ENCODE measurements at places on chromosomes 3 and 15.

DNA sequence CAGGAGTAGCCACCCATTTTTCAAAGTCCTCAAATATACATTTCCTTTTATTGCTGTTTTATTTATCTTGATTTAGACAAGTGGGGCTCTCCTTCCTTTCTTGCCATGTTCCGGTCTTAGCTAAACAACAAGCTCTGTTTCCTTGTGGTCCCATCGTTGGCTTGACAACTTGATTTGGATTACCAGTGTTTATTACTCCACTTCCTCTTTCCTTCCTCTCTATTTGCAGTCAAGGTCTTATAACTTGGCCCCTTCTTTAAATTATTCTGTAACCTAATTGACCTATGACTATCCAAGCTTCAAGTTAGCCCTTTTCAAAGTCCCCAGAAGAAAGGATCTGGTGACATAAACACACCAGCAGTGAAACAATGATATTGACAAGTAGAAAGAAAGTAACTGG lies 130.6 kb upstream of the STT3B start:
- no peak for DNase-seq

DNA sequence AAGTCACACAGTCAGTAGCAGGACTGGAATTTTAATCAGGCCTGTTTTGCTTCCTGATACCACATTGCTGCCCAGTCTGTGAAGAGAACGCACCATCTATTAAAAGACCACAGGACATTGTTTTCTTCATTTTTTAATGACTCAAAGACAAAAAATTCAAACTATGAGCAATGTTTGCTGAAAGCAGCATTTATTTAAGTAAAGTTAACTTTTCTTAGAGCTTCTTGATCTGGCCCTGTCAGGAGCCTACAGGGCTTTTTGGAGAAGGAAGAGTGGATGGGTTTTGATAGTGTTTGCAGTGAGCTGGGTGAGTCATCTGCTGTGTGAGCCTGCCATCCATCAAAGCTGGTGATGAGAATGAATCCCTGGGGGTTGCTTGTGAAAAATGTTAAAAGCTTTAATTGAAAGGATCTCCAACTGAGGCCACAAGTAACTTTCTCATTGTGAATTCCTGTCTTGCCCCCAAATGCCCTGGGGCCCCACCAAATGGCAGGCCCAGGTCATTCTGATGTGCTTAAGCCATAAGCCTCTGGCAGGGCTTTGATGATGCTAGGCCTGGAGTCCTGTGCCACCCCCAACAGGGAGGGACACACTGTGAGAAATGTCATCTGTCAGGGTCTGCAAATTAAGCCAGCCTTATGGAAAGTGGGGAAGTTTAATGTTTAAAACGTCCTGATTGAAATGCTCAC lies 136.2 kb upstream of the PFN2 start:
- no peak for DNase-seq

DNA sequence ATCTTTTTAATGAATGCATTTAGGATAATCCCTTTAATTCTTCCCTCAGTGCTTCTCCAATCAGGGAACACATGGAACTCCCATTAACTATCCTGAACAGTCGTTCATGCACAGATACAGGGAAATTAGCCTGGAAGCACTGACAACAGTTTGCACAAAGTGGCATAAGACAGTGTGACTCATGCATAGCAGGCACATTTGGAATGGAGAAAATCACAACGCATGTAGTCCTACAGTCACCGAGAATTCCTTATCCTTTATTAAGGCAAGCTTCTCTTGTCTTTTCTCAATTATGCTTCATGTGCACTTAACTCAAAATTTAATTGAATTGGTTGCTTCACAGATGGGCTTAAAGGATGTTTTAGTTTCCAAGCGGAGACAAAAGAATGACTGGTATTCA lies 155.0 kb upstream of the CRBN start:
- DNase-seq = no peak

DNA sequence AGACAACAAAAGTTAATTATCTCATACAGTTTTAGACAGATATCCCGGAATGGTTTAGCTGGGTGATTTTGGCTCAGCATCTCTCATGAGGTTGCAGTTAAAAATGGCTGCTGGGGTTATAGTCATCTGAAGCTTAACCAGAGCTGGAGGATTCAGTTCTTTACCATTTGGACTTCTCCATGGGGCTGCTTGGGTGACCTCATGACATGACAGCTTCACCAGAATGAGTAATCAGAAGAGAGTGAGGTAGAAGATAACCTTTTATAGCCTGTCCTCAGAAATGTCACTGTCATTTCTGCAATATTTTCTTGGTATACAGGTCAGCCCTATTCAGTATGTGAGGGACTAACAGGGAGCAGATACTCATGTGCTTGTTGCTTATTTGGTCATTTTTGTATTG lies 30.9 kb downstream of the TFG start:
- no peak for DNase-seq

DNA sequence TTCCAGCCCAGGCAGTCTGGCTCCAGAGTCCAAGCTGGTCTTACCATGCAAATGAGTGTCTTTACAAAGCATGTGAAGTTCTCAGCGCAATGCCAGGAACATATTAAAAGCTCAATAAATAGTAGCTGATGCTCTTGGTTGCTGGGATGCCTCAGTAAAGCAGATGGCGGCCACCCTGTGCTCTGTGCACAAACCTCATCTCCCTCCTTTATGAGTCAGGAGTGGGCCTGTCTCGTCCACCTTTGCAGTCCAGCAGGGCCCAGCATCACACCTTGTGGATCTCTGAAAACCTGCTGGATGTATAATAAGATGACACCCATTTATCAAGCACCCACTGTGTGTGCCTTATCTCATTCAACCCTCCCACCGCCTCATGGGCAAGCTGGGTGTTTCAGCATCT lies 42.7 kb downstream of the FAM174B start:
- DNase-seq = no peak

- DNase-seq = no peak
Measured at GRCh38 chr3:23249961-23250360, 46.8 kb downstream of the UBE2E2 start.

- DNase-seq = no peak
Measured at GRCh38 chr15:71781179-71781964, 29.0 kb upstream of the NR2E3 start.

DNA sequence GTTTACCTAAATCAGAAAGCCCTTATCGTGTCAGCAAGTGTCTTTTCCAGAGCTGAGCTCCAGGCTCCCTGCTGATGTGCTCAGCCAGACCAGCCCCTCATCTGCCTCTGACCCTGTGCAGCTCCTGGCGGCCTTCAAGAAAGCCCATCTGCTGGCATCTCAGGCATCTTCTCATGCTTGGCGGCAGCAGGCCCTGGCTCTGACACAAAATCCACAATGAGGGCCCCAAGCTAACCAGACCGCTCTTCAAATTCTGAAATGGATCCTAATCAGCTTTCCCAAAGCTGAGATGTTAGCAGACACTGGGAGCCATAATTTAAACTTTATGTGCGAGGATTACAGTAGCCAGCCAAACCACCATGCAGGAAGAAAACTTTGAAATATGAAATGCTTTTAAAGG lies 50.8 kb upstream of the CTDSPL start:
- no peak for DNase-seq

- no peak for DNase-seq
Measured at GRCh38 chr15:63045465-63045840, 2.9 kb downstream of the TPM1 start.

DNA sequence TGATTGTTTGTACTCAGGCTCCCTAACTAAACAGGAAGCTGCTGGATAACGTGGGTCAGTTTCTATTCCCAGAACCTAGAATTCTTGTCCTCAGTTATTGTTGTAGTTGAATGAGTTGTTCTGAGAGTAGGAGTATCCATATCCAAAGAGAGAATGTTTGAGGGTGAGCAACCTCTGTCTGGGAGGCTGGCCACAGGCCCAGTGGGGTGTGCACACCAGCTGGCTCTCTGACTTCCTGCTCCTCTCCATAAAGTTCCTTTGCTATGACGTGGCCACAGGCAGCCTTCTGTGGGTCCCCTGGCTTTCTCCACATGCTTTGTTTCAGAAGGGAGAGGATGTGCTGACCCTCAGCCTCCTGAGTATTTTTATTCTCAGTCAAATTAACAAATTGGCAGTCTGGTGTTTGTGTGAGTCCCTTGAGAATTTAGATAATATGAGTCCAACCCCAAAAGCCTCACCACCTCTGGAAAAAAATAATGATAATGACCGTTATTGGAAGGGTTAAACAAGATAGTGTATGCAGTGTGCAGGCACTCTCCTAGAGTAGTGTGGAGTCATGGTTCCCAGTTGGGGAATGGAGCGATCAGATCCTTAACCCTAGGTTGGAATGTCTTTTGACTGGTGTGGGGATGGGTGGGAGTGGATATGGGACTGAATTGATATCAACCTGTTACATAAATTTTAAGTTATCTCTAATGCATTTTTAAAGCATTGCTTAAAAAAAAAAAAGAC lies 47.6 kb upstream of the MED12L start:
- no peak for DNase-seq

- no peak for DNase-seq
Measured at GRCh38 chr3:50562861-50563260, 4.7 kb downstream of the C3orf18 start.

GRCh38 chr15:64454282-64454681 lies 6.1 kb upstream of the ZNF609 start:
- DNase-seq = no peak

- no peak for DNase-seq
Measured at GRCh38 chr15:57784081-57784511, 77.6 kb downstream of the POLR2M start.

Measured in SIG-M5 (cell line).